Posterior vena cava (tissue), 2 donors: ENCODE measurements at places on chromosomes 2 and 18. TPM values are rescaled to one million over a fixed set of nuclear protein-coding genes. Genes with fewer than 3 reads are reported as not detected.

GBX2 gene
- total RNA-seq, result not detected

CELF4 gene
- total RNA-seq, result not detected

CNTNAP5 gene
- not detected for total RNA-seq

CIB4 gene
- not detected for total RNA-seq

RAB6C gene
- total RNA-seq, result not detected

SLC16A14 gene
- 3.3 TPM for total RNA-seq

NYAP2 gene
- not detected for total RNA-seq
